ENCODE measurements at places on chromosomes 13 and 19.

GRCh38 chr19:53908106-53908934 lies 758 bp upstream of the CACNG7 start:
- DNase-seq = no peak

DNA sequence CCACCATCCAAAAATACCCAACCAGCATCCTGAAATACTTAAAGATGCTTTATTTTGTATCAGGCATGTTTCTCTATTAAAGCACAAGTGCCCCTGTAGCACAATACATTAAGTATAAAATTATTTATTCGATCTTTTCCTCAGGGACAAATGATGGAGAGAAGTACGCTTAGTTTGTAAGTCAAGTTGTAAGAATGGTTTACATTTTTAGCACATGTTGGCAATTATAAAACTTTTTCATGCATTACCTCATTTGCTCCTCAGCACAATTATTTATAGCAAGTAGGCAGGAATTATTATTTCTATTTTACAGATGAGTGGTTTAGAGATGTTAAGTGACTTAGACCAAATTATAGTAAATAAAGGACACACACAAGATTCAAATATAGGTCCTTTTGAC lies 232.6 kb upstream of the HTR2A start:
- no peak for DNase-seq

DNA sequence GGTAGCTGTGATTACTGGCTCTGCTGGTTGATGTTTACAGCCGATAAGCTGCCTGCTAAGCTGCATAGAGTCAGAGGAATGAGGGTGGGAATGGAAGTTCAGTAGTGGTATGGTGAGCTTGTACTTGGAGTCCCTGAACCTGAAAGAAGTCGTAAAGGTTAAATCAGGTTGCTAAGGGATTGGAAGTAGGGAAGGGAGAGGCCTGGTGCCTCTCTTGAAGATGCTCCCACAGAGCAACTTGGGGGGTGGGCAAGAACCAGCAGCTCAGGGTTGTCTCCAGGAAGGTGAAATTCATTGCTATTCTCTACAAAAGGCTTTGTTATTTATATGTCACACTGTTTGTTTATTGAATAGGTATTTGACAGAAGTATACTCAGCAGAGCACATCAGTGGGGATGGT lies 73.8 kb upstream of the OLFM4 start:
- no peak for DNase-seq

DNA sequence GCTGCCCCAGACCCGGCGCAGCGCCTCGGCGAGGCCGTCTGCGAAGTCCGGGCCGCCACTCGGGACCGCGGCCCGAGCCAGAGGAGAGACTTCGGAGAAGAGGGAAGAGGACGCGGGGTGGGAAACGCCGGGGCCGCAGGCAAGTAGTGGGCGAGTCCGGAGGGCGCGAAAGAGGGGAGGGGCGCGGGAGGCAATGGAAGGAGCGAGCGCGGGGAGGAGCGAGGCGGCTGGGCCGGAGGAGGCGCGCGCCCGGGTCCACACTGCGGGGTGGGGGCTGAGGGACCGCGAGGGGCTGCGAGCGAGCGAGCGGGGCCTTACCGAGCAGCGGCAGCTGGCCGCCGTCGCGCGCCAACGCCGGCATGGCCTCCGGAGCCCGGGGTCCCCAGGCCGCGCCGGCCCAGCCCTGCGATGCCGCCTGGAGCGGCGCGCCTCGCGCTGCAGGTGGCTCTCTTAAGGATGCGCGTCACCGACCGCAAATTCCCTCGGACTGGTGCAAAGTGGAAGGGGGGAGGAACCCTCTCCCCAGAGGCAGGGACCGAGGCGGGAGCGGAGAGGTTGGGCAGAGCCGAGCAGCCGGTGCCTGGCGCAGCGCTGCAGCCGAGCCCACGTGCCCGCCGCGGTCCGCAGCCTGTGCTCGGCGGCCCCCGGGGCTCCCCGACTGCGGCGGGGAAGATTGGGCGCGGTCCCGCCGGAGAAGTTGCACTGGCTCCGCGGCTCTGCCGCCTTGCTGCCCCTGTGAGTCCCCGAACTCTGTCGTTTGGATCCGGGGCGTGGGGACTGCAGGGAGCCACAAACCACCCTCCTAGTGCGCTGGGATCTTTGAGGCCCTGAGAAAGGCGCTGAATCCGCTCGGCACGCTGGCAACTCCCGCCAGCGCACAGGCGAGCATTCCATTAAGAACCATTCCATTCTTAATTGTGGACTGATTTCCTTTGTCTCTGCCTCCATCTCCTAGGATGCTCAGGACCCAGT lies at the start of gene FLT3:
FLT3 (minus strand) TSS at position 427 of the 972 bp plus-strand sequence; CDS start at position 361, 66 bp downstream.
- no peak for DNase-seq

- DNase-seq = no peak
Observed at GRCh38 chr13:105513448-105513847, 1022.0 kb downstream of the EFNB2 start.

DNA sequence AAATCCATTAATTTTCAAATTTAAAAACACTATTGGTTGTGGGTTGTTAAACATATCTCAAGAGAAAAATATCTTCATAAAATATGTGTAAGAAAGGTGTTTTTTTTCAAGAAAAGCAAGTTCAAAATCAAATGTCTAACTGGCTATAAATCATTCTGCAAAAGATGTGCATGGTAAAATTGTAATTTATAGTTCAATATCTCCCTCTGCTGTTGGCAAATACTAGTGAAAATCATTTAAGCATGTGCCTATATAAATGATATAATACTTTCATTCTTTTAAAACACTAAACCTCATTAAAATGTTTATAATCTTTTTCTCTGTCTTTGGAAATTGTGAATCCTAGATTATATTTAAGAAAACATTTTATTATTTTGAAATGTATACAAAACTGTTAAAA lies 17.2 kb upstream of the SLITRK6 start:
- no peak for DNase-seq

DNA sequence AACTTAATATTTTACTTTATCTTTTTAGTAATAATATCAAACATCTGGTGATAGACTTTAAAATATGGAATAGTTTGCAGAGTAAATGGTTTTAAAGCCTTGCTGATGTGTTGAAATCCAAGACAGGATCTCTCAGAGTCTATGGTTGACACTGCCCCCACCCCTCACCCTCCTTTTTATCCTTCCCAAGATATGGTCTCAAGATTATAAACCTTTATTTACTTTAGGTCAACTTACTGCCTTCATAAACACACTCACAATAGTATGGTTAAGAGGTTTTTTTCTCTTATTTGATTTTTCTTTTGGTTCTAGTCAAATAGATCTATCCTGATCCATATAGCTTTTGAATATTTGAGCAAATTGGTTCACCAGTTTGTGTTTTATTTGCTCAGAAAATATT lies 39.0 kb downstream of the PAN3 start:
- no peak for DNase-seq

DNA sequence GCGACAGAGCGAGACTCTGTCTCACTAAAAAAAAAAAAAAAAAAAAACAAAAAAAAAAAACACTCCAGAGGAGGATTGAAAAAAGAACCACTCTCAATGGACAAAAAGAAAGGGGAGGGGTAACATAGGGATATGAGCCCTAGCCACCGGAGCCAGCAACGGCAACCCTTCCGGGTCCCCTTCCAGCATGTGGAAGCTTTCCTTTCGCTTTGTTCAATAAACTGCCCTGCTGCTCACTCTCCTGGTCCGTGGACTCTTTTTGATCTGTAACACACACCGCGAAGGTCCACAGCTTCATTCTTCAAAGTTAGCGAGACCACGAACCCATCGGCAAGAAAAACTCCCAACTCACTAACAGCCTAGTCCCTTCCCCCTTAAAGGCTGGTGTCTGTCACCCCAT lies 1.0 kb upstream of the REX1BD start:
- DNase-seq = no peak

DNA sequence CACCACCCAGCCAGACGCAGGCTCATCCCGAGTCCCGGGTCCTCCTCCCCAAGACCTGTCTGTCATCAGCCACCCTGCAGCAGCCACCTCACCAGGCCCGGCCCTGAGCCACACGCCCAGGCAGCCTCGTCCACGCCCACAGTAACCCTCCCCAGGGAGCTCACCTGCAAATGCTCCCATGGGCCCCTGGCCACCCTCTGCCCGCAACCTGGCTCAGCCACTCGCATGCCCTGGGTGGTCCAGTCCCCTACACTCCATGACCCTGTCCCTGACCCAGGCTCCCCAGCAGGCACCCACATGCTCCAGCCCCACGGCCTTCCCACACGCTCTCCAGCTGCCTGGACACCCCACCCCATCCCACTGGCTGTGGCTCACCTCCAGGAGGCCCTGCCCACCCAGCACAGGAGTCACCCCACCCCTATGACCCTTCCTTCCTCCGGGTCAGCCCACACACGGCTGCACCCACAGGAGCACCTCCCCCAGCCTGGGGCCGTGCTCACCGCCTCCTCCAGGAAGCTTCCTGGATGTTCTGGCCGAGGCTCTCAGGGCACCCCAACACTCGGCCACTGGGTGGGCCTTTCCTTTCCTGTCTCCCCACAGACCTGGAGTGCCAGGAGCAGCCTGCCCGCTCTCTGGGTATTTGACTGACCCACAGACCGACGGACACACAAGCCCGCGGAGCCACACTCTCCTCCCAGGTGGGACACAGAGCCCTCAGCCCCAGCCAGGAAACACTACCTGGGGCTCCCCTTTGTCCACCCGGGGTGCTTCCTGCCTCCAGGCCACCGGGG lies 3.6 kb downstream of the TMEM259 start:
- DNase-seq = no peak

DNA sequence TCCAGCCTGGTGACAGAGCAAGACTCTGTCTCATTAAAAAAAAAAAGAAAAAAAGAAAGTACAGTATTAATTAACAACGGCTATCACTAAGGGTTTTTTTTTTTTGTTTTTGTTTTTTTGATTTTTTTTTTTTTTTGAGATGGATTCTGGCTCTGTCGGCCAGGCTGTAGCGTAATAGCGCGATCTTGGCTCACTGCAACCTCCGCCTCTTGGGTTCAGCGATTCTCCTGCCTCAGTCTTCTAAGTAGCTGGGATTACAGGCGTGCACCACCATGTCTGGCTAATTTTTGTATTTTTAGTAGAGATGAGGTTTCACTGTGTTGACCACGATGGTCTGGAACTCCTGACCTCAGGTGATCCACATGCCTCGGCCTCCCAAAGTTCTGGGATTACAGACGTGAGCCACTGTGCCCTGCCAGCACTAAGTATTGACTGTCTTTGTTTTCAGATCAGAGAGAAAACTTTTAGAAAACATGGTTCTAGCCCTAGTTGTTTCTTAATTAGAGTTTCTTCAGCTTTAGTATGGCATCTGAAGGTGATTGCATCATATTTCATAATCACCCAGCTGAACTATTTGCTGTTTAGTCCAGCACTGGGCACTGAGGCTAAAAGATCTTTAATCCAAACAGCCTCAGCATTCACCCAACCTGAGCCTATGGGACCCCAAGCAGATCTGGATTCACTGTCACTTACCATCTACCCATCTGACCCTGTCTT lies 2.7 kb upstream of the GATAD2A start:
- DNase-seq = no peak

DNA sequence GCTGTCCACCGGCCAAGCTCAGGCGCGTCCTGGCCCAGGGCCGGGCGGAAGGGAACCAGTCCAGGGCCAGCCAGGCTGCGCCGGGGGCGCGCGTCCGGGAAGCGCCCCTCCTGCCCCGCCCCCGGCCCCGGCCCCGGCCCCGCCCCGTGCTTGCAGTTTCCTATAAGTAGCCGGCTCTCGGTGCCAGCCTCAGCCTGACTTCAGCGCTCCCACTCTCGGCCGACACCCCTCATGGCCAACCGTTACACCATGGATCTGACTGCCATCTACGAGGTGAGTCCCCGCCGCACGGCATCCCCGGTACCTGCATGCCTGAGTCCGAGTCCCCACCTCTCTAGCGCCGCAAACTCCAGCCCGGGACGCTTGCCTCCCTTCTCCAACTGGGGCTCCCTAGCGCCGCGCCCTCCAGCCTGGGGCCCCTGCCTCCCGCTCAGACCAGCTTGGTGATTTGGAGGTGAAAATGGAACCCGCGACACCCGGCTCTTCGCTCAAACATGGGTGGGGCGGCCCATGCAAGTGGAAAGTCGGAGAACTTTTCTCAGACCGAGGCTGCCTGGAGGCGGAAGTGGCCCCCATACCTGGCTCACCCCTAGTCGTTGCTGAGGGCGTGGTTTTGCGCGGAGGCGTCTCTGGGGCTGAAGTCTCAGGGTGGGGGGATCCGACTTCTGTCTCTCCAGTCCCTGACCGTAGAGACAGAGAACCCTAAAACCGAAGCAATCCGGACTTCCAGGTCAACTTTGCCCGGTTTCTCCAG lies at the start of gene ZFP36:
ZFP36 (plus strand) TSS at position 192 of the 754 bp plus-strand sequence; CDS start at position 250, 58 bp downstream.
- peak; percentile 50 for DNase-seq

DNA sequence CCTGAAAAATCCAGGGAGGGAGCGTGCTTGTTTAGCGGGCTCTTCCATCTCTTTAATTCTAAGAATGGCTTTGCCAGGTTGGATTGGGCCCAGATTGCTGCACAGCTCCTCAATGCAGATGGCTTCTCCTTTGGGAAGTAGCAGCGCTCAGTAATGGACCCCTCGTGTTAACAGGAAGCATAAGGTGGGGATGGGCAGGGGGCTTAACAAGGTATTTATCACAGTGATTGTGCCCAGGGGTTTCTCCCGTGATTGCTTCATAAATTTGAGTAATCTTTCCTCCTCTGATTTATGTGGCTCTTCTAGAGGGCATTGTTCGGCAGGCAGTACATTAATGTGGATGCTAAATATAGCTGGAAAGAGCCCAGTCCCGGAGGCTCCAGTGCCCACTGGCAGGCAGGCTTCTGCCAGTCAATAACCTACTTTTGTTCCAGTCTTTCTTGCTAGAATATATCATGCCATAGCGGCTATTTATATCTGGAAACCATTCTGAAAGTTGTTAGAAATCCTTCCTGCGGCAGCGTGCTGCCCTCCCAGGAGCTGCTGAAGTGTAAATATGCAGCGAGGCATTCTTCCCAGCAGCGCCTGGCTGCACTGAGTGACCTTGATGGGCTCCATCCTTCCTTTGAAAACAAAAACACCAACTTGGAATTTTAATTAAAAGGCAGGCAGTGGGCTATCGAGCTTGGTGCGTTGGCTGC lies 65.0 kb downstream of the FGF9 start:
- DNase-seq = no peak

DNA sequence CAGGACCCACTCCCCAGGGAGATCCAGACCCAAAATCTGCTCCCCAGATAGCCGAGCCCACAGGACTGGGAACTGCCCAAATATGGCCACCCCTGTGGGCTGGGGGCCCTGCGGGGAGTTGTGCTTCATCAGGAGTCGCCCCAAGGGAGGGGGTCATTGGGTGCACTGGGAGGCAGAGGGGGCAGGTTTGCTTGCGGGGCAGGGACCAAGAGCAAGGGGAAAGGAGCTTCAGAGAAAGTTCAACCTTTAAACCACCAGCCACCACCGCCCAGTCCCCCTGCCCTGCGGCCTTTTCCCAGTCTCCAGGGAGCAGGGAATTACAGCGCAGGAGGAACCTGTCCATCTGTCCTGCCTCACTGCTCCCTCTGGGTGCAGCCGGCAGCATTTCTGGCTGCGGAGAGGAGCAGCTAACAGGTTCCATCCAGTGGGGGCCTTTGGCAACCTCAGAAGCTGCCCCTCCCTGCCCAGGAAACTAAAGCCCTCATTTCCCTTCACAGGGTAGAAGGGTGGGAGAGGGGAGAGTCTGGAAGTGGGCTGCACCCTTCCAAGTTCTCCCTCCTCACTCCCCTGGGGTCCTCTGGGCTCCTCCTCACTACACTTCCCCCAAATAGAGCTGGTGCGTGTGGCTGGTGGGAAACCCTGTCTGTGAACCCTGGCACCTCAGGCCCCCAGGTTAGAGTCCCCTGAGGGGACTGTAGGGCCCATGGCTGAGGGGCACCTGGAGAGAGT lies 13.8 kb upstream of the ASF1B start:
- DNase-seq = no peak

GRCh38 chr19:52557231-52557995 lies 12.7 kb upstream of the ZNF701 start:
- no peak for DNase-seq

GRCh38 chr13:57311009-57311586 lies 144.1 kb downstream of the PRR20E start:
- DNase-seq = no peak

All from NCI-H774 (cell line).